Activated CD8-positive, alpha-beta memory T cell treated with anti-CD3 and anti-CD28 coated beads for 4 hours (primary cell): ENCODE measurements at places on chromosomes 6 and 20.

- no peak for DNase-seq
Measured at GRCh38 chr6:157173776-157174175, 149.5 kb downstream of the TMEM242 start.

- no peak for DNase-seq
Measured at GRCh38 chr6:78851156-78851555, 16.2 kb upstream of the IRAK1BP1 start.

DNA sequence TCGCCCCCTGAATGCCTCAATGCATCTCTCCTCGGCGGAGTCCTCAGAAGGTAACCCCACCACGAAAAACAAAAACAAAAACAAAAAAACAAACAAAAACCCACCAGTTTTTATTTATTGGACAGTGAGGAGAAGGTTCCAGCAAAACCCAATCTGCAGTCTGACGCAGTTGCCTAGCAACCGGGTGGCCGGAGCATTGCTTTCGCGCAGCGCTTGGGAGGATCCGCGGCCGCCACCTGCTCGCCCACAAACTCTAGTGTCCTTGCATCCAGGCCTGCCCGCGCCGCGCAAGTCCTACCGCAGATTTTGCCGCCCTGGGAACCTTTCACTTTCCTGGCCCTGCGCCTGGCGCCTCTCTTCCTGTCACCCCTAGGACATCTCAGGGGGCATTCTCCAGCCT is 17.6 kb downstream of the TFAP2B start:
- no peak for DNase-seq

- DNase-seq = no peak
Measured at GRCh38 chr6:89675949-89676748, 37.6 kb upstream of the LYRM2 start.

DNA sequence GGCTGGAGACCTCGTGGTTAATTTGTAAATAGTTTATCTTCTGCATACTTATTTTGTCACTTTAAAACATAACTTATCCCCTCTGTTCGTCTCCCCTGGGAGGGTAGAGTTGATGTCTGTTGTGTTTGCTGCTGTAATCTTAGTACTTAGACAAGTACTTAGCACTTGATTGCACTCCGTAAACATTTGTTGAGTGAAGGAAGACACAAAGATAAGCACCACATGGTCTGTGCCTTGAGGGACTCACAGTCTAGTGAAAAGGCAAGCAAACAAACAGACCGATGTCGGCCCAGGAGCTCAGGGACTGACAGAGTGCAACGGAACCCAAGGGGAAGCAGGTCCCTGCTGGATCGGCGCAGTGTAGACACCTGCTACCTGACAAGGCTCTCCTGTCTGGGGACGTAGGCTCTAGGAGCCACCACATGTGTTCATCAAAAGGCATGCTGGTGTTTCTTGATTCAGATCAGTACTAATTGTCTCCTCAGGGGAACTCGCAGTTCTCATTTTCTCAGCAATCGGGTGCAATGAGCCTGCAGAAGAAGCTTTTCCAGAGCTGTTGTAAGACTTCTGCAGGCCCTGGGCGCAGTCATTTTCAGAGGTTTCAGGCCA is 31.4 kb downstream of the EDN3 start:
- DNase-seq = no peak

DNA sequence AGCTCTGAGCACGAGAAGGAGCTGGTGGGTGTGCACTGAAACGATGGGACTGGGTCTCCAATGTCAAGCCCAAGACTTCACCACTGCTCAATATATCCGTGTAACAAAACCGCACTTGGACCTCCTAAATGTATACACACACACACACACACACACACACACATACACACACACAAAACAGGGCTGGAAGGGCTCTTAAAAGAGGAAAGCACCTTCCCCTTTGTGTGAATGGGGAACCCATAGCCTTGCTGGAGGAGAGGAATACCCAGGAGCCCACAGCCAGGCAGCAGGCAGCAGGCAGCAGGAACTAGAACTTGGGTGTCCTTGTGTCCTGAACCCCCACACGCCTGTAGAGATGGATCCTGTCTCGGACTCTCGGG is 29.8 kb downstream of the TGM2 start:
- DNase-seq = no peak

GRCh38 chr6:149484733-149485700 is at the start of gene ZC3H12D:
Gene ZC3H12D, minus strand, starts transcription at chr6:149485014. Its CDS starts 10,471 bp downstream, at chr6:149474543.
- peak; percentile 40 for DNase-seq

DNA sequence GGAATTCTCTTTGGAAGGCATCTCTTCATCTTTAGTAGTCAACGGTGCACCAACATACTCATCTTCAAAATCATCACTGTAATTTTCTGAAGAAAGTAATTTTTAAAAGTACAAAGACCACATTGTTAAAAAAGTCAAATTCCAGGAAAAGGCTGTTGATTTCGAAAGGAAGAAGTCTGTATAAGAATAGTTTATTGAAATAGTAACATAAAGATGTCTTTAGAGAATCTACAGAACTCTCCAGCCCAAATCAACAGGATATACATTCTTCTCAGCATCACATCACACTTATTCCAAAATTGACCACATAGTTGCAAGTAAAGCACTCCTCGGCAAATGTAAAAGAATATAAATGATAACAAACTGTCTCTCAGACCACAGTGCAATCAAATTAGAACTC is 23.4 kb downstream of the CEP162 start:
- DNase-seq = no peak

GRCh38 chr6:145875496-145876211 is 61.1 kb upstream of the FBXO30 start:
- DNase-seq = no peak

GRCh38 chr20:20079102-20079784 is 26.9 kb downstream of the CFAP61 start:
- no peak for DNase-seq

DNA sequence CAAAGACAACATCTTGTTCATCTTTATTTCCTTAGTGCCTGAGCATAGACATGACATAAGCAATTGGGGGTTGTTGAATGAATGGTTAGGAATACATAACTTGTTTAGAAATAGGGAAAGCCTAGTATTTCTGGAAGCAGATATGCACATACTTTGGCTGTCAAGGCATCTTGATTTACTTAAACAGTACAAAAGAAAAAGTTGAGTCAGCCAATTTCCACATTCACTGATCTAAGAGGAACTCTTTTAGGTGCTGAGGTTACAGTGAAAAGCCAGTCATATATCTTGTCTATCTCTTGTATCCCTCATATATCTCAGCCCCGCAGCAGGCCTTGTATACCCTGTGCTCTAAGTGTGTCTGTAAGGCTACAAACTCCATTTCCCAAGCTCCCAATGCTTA is 11.6 kb downstream of the ZKSCAN4 start:
- DNase-seq = no peak

- DNase-seq = no peak
Measured at GRCh38 chr6:133235221-133235620, 5.9 kb upstream of the EYA4 start.

- no peak for DNase-seq
Measured at GRCh38 chr6:34474754-34475153, 8.9 kb downstream of the PACSIN1 start.

DNA sequence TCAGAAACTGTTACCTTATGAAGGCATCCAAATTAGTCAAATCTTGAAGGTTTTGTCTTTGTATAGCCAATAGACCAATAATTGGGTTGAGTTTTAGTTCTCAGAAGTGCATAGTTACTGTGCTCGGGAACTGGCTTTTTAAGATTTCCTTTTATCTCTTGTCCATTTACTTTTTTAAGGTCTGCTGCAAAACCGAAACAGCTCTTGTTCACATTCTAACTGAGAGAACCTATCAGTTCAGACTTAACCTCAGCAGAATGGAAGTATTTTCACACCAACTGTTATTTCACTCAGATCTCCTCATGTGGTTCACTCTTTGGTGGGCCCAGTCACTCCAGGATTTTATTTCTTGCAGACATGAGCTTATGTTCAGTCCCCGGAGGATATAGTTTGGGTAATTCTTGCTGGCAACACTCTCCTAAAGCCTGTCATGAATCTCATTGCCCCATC is 55.5 kb downstream of the TPBG start:
- DNase-seq = no peak

DNA sequence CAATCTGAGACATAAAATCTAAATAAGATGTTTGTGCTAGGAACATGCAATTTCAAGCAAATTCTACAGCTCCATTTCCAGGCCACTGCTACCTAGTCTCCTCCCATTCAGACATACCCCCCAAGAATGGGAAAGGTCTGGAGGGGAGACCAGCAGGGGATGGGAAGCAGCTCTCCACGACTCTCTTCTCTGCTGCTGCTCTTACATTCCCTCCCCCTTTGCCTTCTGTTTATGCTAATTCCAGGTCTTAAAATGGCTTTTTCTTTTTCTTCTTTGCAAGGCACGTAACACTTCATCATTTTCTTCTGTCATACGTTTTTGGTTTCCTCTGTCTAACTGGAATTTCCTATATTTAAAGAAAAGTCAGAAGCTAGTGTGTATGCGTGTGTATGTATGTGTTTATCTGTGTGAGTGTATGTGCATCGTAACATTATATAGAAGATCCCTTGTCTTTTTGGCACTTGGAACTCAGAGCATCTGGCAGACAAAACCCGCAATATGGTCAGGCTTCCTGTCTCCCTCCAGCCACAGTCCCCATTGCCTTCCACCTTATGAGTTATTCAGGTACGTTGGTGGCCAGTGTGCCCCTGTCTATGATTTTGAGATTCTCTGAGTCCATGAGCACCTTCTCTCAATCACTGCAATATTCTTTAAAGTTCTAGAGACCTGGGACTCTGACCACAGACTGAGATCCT is 493.7 kb downstream of the BTBD3 start:
- DNase-seq = no peak

GRCh38 chr6:154520280-154520679 is 9.8 kb upstream of the CNKSR3 start:
- DNase-seq = no peak

DNA sequence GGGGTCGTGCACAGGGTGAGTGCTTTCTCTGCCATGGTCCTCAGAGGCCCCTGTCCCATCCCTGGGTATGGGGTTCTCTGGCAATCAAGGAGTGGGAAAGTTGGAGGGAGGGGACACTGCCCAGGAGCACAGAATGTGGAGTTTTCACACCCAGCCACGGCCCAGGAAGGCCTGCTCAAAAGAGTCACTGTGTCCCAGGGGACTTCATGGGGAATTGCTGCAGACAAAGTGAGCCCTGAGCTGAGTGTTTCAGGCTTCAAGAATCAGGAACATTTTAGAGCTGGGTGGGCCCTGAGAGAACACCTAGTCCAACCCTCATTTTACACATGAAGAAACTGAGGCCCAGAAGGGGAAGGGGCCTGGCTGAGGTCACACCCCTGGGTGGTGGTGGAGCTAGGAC is 5.7 kb downstream of the MAPK13 start:
- DNase-seq = no peak

DNA sequence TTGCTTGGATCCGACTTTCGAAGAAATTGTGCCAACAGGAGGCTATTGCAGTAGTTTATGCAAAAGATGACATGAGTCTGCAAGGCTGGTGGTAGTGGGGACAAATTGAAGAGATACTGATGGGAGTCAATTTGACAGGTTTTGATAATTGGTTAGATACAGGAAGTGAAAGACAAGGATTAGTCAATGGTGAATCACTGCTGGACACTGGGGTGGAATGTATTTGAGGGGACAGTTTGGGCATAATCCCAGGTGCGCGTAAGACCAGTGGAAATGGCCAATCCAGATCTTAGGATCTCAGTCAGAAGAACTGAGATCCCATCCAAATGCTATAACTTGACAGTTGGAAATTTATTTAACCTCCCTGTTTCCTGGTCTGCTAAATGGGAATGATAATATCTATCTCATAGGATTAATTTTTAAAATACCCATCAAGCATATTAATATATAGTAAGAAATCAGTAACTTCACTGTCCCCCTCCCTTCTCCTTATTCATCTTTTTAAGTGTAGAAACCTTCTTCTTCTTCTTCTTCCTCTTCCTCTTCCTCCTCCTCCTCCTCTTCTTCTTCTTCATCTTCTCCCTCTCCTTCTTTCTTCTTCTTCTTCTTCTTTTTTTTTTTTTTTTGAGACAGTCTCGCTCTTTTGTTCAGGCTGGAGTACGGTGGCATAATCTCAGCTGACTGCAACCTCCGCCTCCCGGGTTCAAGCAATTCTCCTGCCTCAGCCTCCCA is 30.9 kb upstream of the ERVFRD-1 start:
- no peak for DNase-seq

- no peak for DNase-seq
Measured at GRCh38 chr20:44166477-44166876, 20.5 kb downstream of the JPH2 start.

DNA sequence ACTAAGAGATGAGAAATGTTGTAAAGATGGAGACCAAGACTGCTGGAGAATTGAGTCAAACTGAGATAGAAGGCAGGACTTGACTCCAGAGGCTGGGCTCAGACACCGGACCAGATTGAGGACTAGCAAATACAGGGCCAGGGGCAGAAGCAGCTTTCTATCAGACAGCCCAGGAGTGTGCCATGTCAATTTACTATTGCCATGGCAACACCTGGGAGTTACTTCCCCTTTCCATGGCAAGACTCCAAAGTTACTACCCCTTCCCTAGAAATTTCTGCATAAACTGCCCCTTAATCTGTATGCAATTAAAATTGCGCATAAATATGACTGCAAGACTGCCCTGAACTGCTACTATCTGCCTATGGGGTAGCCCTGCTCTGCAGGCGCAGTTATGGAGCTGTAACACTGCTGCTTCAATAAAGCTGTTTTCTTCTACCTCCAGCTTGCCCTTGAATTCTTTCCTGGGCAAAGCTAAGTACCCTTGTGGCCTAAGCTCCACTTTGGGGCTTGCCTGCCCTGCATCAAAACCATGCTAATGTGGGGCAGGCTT is 90.1 kb upstream of the EDN1 start:
- DNase-seq = no peak

DNA sequence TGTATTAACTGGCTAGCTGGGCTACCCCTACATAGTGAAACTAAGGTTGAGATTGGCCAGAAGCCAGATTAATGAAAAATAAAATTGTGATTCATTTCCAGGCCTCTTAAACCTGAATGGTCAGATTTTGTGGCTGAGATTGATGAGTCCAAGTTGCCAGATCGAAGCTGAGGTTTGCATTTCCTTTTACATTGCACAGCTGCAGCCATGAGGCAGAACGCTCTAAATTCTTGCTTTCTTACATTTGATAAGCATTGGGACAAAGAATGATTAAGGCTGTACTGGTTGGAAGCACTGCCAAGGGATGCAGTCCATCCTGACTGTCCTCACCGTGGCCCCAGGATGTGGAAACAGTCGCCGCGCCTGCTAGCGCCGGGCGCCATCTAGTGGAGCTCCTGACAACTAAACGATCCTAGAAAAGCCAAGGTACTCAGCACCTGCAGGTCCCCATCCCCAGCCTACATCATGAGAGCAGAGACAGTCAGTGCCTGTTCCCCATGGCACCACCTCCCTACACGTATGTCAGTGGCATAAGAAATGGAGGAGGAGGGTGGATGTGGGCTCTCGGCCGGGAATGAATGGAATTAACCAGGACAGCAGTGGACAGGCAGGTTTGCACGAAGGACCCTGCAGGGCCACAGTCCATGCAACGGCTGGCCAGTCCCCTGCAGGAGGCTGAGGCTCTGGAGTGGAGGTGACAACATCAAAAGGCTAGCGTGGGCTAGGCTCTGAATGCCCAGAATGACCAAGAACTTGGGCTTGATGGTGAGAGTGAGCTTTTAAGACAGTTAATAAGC is 19.0 kb downstream of the PXDC1 start:
- DNase-seq = peak; percentile 36

DNA sequence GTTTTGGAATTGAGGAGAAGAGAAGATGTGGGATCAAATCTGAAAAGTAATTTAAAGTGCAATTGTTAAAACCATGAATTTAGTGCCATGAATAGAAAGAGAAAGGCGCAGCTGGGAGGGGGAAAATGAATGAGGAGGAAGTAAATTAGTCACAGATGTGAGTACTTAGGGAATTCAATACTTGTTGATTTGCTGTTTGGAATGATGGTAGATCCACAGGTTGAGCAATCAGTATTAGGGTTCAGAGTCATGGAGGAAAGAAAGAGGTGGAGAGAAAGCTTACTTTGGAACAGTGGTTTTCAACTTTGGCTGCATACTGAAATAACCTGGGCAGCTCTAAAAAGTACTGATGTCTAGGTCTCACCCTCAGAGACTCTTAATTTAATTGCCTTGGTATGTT is 229.7 kb upstream of the ASCC3 start:
- no peak for DNase-seq
